ENCODE measurements at places on chromosomes 1 and 21.

- no peak for DNase-seq
Measured at GRCh38 chr21:46472246-46472645, 13.6 kb downstream of the DIP2A start.

- DNase-seq = no peak
Measured at GRCh38 chr1:213820362-213821149, 167.2 kb upstream of the PROX1 start.

DNA sequence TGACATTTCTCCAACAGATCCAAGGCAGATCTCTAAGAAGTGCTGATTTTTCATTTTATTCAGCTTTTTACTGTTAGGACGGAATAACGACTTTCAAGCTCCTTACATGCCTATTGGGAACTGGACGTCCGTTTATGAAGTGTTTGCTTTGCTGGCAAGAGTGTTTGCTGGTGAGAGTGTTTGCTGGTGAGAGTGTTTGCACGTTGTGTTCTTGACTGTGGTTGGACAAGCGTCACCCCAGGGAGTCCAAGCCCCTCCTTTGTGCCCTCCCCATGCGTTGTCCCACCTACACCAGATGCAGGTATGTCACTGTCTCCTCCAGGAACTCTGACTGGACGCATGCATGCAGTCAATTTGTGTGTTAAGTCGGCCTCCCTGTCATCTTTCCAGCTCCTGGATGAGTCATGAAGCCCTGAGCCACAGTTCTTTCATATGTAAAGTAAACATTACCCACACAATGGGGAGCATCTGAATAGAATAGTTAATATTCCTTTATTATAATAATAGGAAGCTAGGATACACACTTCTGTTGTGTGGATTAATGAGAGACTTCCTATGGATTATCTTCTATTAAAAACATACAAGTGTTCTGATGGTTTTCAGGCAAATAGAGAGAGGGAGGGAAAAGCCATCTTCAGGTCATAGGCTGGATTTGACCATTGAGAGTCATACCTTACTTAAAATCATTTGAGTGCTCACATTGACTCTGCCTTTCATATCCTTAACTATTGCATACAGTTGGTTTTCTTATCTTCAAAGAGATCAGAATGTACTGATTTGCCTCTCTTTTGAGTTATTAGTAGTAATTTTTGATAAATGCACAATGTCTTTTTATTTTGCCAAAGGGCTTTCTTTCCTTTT, 119.2 kb downstream of the GALNT2 start:
- DNase-seq = no peak

DNA sequence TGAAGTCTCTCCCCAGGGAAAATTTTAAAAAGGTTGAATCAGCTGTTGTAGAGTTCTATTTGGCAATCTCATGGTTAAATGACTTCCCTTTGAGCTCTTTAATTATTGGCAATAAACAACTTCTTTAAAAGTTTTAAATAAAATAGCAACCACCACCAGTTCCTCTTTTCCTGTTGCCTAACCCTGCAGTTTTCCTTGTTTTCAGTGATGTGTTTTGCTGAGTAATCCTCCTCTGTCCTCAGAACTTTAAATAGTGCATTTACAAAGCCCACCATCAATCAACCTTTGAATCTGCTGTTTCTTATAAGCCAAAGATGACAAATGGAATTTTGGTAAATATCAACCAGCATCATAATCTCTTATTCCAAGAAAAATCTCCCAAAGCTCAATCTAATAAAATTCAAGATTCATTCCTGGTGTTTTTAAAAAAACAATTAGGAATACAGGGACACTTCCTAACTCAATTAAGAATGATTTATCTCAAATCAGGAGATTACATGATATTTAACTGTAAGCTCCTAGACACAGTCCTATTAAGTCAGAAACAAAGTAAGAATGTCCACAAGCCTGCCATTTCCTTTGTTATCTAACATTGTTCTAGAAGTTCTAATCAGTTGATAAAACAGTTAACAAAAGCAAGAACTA, 14.8 kb downstream of the AVPR1B start:
- no peak for DNase-seq

GRCh38 chr1:57337623-57338022, 86.2 kb downstream of the DAB1 start:
- no peak for DNase-seq

DNA sequence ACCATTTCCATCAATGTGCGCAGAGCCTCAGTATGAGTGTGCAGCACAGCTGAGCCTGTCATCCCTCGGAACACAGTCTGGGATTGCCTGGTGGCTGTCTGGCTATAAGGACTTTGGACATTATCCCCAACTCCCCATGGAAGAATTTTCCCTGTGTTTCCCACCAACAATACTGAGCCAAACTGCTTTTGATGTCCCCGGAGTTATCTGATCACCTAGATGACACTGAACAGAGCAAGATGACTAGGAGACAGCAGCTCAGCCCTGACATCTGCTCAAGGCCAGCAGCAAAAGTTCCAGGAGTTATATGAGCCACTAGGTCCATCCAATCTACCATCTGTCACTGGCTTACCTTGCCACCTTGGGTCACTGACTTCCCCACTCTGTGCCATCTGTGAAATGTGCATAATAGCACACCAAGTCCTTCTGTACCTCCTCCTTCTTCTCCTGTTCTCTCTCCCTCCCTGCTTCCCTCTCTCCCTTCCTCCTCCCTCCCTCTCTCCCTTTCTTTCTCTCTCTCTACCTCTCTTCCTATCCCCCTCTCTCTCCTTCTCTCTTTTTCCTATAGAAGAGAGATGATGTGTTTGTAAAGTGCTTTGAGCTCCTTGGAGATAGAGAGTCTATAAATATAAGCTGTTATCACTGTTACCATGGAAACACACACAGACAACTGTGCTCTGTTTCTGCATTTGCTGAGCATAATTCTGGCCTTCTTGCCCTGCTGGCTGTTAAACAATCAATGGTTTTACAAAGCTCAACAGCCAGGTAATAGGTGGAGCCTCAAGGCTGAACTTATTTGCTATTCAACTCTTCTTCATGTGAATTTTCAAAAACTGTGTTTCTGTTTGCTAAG, 19.7 kb upstream of the ATP1B1 start:
- DNase-seq = no peak

DNA sequence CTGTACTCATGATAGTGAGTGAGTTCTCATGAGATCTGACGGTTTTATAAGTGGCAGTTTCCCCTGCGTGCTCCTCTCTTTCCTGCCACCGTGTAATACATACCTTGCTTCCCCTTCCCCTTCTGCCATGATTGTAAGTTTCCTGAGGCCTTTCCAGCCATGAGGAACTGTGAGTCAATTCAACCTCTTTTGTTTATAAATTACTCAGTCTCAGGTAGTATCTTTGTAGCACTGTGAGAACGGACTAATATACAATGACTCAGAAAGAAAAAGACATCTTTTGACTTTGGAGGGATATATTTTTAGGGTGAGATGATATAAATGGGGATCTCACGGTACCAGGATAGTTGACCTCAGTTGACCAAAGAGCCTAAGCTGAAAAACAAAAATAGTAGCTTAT, 74.7 kb upstream of the BACH1 start:
- no peak for DNase-seq

DNA sequence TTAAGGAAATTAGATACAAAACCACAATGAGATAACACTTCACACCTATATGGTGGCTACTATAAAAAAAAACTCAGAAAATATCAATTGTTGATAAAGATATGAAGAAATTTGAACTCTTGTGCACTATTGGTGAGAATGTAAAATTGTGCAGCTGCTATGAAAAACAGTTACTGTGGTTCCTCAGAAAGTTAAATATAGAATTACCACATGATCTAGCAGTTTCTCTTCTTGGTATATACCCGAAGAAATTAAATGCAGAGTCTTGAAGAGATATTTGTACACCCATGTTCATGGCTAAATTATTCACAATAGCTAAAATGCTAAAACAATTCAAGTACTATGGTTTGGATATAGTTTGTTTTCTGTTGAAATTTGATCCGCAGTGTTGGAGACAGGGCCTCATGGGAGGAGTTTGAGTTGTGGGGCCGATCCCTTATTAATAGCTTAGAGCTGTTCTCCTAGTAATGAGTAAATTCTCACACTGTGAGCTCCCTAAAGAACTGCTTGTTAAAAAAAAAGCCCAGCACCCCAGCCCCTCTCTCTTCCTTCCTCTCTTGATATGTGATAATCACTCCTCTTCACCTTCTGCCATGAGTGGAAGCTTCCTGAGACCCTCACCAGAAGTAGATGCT, 1412.1 kb downstream of the PLA2G4A start:
- DNase-seq = no peak

- no peak for DNase-seq
Measured at GRCh38 chr1:200369131-200369530, 40.7 kb downstream of the ZNF281 start.

DNA sequence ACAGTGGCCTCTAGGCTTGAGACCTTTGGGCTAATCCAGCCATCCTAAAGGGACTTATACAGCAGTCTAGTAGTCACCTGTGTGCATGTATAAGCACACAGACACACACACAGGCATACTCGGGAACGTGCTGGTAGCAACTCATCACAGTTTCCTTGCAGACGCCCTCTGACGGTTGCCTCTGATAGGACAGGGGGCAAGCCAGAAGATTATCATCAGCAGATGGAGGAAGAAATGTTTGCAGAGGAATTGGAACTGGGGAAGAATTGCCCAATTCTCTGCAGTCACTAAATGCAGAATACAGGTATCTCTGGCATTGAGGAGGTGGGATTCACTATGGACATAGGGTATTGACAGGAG, 222.2 kb downstream of the C1orf94 start:
- no peak for DNase-seq

DNA sequence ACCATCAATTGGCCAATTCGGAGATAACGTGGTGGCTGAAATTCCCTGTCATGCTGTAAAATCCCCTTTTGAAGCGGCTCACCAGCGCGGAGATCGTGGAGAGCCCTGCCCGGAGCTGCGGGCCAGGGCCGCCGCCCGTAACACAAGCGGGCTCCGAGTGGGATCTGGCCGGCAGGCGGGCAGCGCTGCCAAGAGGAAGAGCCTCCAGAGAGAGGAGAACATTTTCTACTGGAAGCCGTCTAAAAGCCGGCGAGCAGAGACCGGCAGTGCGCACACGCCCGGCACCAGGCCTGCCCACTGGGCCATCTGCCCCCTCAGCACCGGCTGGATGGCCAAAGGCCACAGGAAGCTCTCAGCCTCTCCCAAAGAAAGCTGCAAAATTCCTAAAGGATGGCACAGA, 15.5 kb downstream of the SSBP3 start:
- no peak for DNase-seq

GRCh38 chr1:58874342-58874741, 90.5 kb upstream of the JUN start:
- no peak for DNase-seq

- DNase-seq = no peak
Measured at GRCh38 chr1:26696119-26696653, 371 bp downstream of the ARID1A start.

DNA sequence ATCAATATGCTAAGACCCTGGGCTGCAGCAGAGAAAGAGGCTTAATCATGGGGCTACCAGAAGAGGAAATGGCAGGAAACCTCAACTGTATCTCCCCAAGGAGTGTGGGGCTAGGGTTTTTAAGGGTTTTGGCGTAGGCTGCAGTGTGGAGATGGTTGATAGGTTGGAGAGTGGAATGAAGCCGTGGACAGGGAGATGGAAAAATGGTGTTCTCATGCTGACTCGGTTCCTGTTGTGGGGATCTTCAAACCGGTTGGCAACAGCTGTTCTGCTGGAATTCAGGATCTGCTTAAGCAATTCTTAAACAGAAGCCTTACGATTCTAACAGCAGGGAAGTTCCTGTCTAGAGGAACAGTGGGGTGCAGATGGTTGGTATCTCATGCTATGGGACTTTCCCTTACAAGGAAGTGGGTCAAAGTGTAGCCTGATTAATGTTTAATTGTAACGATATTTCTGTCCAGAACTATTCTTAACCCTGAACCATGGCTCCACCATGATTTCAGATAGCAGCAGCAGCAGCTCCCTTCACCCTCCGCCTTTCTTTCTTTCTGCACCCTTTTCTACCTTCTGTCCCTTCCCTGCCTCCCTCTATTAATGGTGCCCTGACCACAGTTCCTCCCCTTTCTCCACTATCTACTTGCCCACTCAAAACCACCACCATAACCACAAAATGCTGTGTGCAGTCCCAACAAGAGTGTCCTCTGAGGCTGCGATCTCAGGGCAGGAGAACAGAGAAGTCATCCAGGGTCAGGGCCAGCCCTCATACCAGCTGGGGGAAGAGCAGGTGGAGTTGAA, 30.8 kb downstream of the RSPH1 start:
- no peak for DNase-seq

GRCh38 chr1:85315789-85316188, 39.4 kb upstream of the BCL10 start:
- no peak for DNase-seq

DNA sequence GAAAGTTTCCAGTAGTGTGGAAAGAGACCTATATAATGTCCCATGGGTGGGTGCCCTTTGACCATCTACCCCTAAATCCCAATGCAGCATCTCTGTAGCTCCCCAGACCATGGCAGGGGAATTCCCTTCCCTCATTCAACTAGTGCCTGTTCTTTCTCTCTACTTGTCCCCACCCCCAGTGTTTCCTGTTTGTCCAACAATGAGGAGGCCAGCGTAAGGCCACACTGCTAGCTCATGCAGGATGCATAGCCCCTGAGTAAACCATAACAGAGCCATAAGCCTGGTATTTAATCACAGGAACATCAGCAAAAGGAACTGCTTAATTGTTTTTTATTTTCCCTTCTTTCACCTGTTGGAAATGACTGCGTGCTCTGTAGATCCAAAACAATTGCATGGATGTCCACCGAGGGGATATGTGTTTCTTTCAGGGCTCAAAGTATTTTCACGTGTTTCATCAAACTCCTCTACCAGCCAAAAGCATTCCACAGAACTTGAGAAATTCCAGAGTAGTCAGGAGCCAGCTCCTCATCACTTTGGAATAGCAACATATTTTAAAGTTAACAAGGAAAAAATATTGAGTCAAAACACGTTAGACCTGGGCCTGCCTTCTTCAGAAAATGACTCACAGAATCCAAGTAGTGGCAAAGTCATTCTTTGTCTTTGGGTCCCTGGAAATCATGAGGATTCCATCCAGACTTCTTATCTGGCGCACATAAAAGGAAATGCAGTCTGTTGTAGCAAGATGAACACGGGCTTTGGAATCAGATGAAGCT, 162.5 kb upstream of the SGIP1 start:
- DNase-seq = no peak

DNA sequence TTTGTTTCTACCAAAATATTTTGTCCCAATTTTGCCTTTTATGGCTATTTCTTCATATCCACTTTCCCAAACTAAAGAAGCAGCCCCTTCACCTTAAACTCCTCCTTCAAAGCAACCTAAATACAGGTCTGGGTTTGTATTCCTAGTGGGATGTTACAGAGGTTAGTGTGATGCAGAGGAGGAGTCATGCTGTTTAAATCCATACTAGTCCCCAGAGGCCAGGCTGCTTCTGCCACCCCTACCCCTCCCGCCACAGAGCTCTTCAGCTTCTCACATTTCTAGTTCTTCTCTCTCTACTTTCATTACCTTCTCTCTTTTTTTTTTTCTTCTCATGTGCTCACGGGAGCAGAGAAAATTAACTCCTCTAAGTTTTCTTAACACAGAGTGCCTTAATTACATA, 29.3 kb downstream of the SELL start:
- no peak for DNase-seq

GRCh38 chr1:76269155-76269554, 194.6 kb downstream of the ST6GALNAC3 start:
- DNase-seq = no peak

GRCh38 chr21:37764691-37765090, 151.6 kb downstream of the KCNJ6 start:
- no peak for DNase-seq

Data from ascending aorta (tissue), 2 donors.